ENCODE measurements at places on chromosomes 3 and 15. TPM values are rescaled to one million over a fixed set of nuclear protein-coding genes. Genes with fewer than 3 reads are reported as not detected.

DNA sequence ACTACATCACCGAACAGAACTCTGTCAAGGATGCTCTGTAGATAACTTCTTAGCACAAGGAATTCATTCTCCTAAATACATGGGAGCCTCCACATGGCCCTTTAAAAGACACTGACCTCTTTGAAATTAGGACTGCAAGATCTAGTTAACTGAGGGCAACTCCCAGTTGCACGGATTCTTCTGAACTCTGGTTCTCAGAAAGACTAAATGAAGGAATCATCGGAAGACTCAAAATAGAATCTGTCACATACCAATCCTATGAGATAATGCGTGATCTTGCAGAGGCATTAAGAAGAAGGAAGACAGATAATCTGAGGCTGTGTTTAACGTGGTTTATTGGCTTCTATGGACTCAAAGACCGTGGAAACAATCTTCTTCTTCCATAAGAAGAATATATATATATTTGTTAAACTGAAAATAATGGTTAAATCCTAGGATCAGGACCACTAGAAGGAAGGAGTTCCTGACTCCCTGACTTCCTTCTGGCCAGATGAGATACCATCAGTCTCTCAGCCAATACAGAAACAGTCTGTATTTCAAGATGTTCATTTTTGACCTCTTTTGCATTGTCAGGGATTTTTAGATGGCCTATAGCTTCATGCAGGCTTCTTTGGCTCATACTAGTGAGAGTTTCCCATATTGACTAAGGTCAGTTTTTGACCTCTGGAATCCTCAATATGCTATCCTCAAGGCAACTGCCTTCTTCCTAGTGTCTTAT is 33.9 kb upstream of the TBC1D23 start:
- DNase-seq: no peak
- no peaks in the 10 kb centered on the region for H3K36me3 ChIP-seq
- H3K4me3 ChIP-seq: no peak overlapping the region
- no peak overlapping the region for H3K27ac ChIP-seq

The CASR gene
- total RNA-seq: not detected

DNA sequence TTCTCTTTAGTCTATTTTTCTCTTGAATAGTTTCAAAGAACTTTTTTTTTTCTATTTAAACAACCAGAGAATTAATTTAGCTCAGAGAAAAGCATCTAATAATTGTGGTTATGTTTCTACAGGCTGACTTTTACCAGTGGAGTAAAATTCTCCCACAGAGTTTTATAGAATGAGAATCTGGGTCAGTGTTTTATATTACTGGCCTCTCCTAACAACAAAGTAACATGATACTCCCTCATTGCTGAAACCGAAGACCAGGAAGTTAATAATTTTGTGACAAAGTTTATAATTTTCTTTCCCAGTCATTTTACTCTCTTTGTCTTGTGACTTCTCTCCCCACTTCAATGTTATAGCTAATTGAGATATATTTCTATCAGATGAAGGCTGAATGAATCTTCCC is 946.9 kb downstream of the EPHA3 start:
- no peaks in the 10 kb centered on the region for H3K27me3 ChIP-seq
- no peak for DNase-seq
- no peak overlapping the region for H3K4me3 ChIP-seq
- no peaks in the 10 kb centered on the region for H3K36me3 ChIP-seq
- no peak overlapping the region for H3K27ac ChIP-seq

The DUOXA2 gene
- total RNA-seq: not detected

The RTP1 gene
- not detected for total RNA-seq

GRCh38 chr3:17469520-17469919 is 272.9 kb downstream of the TBC1D5 start:
- DNase-seq: no peak
- H3K27ac ChIP-seq: no peak overlapping the region
- H3K36me3 ChIP-seq: no peaks in the 10 kb centered on the region
- H3K4me1 ChIP-seq: no peaks in the 10 kb centered on the region
- H3K4me3 ChIP-seq: no peak overlapping the region

- no peak overlapping the region for H3K27ac ChIP-seq
- H3K4me1 ChIP-seq: no peaks in the 10 kb centered on the region
- no peak overlapping the region for H3K4me3 ChIP-seq
Observed at GRCh38 chr15:83477808-83478537, 30.8 kb downstream of the SH3GL3 start.

- H3K4me3 ChIP-seq: peak overlapping the region; percentile 41
- H3K4me1 ChIP-seq: peaks cover 14% of the 10 kb centered on the region
- DNase-seq: no peak
- H3K36me3 ChIP-seq: no peaks in the 10 kb centered on the region
- no peak overlapping the region for H3K27ac ChIP-seq
Observed at GRCh38 chr3:196967412-196968232, 1.0 kb downstream of the PIGZ start.

DNA sequence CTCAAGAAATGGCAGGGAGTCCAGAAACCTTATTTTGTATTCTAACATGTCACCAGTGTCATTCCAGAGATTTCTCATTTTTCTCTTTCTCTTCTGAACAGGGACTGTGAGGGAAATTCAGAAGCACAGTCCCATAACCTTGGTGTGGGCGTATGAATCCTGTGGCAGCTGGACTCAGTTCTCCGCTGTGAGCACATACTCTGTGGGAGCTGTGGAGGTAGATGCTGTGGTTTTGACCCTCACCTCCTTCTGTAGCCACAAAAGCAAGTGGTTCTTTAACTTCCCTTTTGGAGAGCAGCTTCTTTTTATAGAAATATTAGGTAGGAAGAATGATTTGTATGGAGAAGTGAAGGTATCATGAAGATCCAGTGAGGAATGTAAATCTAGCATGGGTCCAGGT is 13.4 kb downstream of the TMEM207 start:
- H3K36me3 ChIP-seq: no peaks in the 10 kb centered on the region
- H3K4me3 ChIP-seq: no peak overlapping the region
- H3K27ac ChIP-seq: no peak overlapping the region
- no peaks in the 10 kb centered on the region for H3K27me3 ChIP-seq

DNA sequence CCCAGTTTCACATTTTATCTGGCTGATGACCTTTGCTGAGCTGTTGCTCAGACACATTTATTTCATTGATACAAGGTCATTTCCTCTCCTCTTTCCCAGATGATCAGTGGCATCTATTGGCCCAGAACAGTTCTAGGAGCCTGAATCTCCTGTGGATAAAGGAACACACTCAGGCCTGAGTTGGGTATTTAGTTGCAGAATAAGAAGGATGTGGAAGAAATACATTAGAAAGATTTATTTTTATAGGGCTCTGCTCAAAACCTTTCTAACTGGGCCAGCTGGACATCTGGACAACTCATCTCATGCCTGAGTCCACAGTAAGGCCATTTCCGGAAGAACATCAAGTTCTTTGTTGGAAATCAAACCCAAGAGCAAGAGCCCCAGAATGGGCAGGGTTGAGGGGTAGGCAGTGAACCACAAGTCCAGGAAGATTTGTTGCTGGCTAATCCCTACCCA is 19.7 kb upstream of the MFGE8 start:
- no peak overlapping the region for H3K27ac ChIP-seq
- no peak for DNase-seq
- H3K4me3 ChIP-seq: no peak overlapping the region

The TGM4 gene
- not detected for total RNA-seq

DNA sequence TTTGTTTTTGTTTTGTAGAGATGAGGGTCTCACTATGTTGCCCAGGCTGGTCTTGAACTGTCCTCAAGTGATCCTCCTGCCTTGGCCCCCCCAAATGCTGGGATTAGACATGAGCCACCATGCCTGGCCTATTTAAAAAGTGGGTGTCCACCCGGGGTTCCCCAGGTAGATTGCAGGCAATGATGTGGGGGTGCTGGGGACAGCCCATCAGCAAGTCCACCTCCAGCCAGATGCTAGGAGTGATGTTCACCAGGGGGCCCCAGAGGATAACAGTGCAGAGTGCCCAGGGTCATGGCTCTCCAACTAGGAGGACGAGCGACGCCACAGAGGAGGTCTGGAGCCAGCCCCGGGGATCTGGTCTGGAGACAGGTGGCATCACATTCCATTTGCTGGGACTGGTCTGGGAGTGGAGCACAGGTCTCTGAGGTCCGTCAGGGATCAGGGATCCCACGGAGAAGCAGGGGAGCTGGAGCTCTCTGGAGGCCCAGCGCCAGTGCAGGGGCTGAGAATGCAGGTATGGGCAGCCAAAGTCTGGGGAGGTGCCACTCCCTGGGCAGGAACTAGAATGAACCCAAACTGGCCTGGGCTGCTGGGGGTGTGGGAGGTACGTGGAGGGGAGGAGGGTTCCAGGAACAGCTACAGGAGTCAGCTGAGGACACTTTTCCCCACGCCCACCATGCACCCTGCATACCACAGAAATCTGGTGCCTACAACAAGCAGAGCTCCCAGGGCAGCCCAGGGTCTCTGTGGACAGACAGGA is 51.2 kb upstream of the PCSK6 start:
- H3K27me3 ChIP-seq: no peaks in the 10 kb centered on the region
- H3K4me3 ChIP-seq: no peak overlapping the region
- no peak for DNase-seq
- no peak overlapping the region for H3K27ac ChIP-seq

- peak within 1 kb of the TSS; percentile 78 for H3K27ac ChIP-seq
- peak within 1 kb of the TSS; percentile 93 for H3K4me3 ChIP-seq
- no peaks in the 10 kb centered on the region for H3K36me3 ChIP-seq
Observed at GRCh38 chr3:160755776-160756304, at the start of gene PPM1L. Gene PPM1L (plus strand): TSS chr3:160756231.

DNA sequence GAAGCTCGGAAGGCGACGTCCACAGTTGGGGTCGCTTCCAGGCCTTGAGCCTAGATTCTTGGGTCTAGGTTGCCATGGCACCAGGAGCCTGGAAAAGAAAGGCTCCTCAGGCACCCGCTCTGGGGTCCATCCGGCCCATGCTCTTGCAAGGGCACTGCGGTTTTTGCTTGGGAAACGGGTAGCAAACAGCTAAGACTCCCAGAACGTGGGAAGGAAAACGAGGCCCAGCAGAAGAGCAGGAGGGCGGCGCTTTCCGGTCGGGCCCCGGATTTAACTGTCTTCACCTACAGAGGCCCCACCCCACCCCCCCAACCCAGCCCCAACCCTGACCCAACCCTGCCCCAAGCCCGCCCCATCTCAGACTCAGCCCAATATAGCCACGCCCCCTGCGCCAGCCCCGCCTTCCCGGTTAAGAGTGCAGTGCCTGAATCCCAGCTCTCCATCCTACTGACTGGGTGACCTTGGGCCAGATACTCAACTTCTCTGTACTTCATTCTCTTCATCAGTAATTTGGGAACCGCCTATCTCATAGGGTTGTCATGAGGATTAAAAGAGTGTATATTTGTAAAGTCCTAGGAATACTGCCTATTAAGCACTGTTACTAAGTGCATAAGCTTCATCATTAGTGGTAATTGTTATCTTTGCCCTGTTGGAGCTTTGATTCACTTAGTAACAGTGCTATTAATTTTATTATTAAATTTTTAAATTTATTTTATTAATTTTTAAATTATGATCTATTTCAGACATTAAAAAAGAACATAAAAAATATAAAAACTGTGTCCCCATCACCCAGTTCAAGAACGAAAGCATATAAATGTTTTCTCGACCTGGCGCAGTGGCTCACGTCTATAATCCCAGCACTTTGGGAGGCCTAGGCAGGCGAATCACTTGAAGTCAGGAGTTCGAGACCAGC is 28.4 kb upstream of the SMAD6 start:
- no peak overlapping the region for H3K4me3 ChIP-seq
- no peaks in the 10 kb centered on the region for H3K36me3 ChIP-seq
- no peaks in the 10 kb centered on the region for H3K27me3 ChIP-seq
- no peak overlapping the region for H3K27ac ChIP-seq
- H3K4me1 ChIP-seq: peaks cover 12% of the 10 kb centered on the region

DNA sequence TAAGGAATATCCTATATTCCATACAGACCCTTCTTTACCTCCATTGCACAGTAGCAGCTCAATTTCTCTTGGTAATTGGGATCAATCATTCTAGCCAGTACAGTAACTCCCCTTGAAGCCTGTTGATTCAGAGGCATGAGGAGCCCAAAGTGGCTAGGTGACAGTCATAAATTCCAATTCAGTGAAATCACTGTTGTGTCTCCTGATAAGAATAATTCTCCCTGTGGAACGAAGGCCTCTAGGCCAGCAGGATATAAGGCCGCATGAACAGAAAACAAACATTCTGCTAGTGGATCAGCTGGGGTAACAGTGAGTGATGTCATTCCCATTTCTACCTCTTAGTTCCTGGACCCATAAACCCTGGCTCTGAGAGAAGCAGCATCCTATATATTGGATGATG is 696.3 kb downstream of the NR2F2 start:
- no peak for DNase-seq
- no peaks in the 10 kb centered on the region for H3K4me1 ChIP-seq
- H3K4me3 ChIP-seq: no peak overlapping the region

DNA sequence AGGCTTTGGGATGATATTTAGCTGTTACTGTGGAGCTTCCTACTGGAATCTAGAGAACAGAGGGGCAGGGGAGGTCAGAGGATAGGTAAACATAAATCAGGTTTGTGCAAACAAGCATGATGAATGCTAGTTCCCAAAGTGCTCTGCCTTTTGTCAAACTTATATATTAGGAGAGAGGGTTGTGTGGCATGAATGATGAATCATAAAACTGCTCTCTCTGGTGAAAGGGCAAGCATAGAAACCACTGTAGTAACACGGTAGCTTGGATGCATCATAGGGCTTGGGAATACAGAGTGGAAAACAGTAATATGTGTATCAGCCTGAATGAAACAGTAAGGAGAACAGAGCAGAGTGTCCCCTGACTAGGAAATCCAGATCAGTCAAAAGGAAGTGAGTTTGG is 486.7 kb downstream of the IL5RA start:
- no peaks in the 10 kb centered on the region for H3K27me3 ChIP-seq
- H3K27ac ChIP-seq: no peak overlapping the region
- no peak for DNase-seq
- no peak overlapping the region for H3K4me3 ChIP-seq
- H3K4me1 ChIP-seq: no peaks in the 10 kb centered on the region

DNA sequence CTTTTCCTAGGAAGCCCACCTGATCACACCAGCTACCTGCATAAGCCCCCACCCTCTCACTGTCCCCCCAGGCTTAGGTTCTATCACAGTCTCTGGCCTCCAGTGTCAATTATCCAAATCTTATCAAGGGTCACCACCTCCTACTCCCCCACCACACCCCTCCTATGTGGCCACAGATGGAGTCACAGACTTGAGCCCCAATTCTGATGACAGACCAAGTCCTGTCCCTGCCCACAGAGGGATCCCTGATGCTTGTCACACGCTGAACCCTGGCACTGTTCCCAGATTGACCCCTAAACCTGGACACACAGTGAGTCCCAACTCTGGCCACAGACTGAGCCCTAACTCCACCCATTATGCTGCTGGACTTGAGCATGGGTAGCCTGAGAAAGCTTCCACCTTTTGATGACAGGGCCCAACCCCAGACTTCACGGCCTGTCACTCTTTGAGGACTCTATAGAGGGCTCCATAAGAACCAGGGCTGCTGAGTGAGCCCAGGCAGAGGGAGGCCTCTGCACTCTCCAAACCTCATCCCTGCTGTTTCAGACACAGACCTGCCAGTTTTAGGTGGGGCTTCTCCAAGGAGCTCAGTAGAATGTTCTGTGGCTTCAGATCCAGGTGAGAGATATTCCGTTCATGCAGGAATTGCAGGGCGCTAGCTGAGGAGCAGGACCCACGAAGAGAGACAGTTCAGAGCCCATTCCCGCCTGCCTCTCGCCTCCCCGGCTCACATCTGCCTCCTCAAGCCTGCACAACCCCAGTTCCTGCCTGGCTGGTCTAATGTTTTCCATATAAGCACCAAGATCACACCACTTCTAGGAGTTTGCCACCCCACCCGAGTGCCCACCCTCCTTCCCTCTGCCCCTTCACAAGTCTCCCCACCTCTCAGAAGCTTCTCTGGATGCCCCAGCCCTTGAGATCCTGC is 1.8 kb downstream of the ULK3 start:
- H3K4me3 ChIP-seq: no peak overlapping the region
- H3K4me1 ChIP-seq: peaks cover 46% of the 10 kb centered on the region
- no peak overlapping the region for H3K27ac ChIP-seq
- no peaks in the 10 kb centered on the region for H3K27me3 ChIP-seq
- peaks cover 6% of the 10 kb centered on the region for H3K36me3 ChIP-seq

The GREM1 gene
- not detected for total RNA-seq

The GCSAM gene
- total RNA-seq: 3.0 TPM

The GASK1A gene
- 0.12 TPM for total RNA-seq

The CCR1 gene
- total RNA-seq: 3.8 TPM

Measured in natural killer cell (primary cell).